Urinary bladder (tissue), 4 donors: ENCODE measurements at places on chromosomes 12 and 14.

- DNase-seq = no peak
Observed at GRCh38 chr12:8773461-8773860, 49.0 kb upstream of the A2ML1 start.

- DNase-seq = no peak
Observed at GRCh38 chr12:65596514-65597091, 227.7 kb upstream of the HMGA2 start.

DNA sequence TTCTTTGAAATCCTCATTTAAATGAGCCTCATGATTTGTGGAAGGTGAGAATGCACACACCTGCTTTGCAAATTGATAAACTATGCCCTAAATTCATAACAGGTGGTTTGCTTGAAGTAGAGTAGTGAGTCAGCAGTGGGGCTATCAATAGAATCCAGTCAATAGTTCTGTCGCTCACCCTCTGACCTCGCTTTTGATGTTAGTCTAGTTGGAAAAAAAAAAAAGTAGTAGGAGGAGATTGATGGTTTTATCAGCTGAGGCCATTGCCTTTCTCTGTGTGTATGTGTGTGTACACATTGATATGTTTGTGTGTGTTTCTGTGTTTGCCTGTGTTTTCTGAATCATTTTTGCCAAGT is 267.3 kb downstream of the SNAPC1 start:
- DNase-seq = no peak

DNA sequence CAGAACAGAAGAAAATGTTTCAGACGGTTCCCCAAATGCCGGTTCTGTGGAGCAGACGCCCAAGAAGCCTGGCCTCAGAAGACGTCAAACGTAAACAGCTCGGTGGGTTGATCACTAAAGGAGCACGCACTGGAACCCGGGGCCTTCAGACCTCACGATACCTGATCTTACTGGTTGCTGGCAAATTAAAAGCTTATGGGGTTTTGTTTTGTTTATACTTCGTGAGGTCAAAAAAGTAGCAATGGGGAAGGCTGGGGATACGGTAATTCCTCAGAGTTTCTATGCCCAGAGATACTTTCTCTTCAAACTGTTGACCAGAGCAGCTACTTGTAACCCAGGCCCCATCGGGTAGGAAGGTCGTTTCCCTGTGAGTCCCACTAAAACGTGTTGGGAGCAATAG is 1.7 kb downstream of the CDKN1B start:
- DNase-seq = no peak

DNA sequence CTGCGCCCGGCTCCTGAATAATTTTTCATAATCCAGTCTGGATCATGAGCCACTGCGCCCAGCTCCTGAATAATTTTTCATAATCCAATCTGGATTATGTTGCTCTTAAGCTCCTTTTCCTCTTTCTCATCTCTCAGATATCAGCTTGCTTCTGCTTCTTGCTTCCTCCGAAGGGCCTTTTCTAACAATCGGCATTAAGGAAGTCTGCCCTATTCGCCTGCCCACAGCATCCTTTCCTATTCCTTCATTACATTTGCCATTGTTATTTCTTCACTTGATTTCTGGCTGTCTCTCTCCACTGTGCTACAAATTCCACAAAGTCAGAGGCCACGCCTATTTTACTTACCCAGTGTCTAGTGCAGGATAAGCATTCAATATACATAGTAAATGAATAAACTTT is 83.5 kb downstream of the TTC7B start:
- no peak for DNase-seq

DNA sequence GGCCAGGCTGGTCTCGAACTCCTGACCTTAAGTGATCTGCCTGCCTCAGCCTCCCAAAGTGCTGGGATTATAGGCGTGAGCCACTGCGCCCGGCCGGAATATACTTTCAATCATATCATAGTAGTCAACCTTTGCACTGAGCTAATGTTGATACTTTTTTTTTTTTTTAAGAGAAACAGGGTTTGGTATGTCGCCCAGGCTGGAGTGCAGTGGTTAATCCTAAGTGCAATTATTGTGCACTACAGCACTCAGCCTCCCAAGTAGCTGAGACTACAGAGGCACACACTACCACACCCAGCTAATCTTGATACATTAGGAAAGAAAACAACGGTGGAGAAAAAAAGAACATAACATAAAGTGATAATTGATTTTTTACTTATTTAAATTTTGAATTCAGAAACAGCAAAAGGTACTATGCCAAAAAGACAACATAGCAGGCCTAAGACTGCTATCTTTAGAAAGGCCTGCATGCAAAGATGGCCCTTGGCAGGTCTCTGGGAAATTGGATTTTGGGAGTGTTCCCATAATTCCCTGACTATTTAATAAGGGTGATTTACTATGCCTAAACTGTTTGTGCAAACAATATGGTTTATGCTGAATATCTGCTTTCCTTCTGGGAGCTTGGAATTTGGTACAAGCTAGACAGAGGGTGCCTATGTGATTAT is 15.5 kb downstream of the BTBD7 start:
- no peak for DNase-seq

DNA sequence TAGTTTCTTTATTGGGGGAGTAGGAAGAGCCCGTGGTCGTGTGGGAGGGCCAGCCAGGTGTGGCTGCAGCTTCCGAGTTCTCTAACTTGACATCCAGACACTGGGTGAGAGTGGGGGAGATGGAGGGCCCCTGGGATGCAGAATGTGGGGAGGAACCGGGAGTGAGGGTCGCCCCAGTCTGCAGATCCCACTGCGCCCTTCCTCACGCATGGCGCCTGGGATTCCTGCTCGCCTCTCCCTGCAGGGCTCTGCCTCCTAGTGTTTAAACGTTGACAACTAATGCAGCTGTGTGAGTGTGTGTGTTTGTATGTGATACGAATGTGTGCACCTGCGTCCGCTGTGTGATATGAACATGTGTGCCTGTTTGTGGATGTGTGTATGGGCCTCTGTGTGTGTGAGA is 34.6 kb downstream of the FZD10 start:
- no peak for DNase-seq

DNA sequence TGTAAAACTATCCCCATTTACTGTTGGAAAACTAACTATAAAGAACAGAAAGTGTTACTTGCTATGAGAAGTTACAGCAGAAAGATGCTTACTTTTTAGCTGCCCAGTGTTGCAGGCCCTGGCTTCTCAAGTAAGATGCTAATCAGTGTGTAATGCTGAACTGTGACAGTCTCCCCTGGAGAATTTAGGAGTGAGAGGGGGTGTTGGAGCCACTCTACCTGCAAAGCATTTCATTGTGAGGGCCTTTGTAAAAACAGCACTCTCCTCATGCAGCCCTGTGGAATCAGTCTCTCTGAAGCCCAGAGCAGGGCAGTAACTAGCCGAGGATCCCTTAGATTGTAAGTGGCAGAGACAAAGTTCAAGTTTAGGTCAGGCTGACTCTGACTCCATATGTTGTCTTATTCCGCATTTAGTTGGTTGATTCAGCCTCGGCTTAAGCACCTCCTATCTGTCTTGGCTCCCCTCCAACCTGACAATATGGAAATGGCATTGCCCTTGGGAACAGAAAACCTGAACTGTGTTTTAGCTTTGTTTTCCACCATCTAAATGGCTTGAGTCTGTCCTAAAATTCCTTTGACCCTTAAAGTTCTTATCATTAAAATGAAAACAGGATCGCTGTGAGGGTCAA is 141.3 kb downstream of the PRKCH start:
- no peak for DNase-seq

GRCh38 chr14:92144708-92145107 is 22.9 kb downstream of the CPSF2 start:
- DNase-seq = no peak
